ENCODE measurements at places on chromosomes 16 and 17.

- no peak for DNase-seq
Observed at GRCh38 chr17:52357854-52358253, 199.3 kb upstream of the CA10 start.

GRCh38 chr17:82242977-82243647 lies 14.3 kb downstream of the SLC16A3 start:
- DNase-seq, result no peak

DNA sequence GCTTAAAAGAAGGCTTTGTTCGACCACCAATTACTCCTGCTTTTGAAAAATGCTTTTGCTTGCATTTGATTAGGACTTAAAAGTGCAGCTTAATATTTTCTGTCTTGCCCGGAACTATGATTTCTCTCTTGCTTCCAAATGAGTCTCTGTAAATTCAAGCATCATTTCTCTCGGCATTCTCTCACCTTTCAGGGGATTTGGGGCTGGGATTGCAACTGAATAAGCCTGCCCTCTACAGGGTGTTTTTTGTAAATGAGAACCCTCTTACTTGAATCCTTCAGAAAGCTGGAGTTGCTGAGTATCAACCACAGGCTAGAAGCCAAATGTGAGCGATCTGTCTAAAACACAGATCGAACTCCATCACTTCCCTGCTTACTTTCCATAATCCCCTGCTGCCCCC lies 234.6 kb downstream of the TMEM114 start:
- DNase-seq, result no peak

DNA sequence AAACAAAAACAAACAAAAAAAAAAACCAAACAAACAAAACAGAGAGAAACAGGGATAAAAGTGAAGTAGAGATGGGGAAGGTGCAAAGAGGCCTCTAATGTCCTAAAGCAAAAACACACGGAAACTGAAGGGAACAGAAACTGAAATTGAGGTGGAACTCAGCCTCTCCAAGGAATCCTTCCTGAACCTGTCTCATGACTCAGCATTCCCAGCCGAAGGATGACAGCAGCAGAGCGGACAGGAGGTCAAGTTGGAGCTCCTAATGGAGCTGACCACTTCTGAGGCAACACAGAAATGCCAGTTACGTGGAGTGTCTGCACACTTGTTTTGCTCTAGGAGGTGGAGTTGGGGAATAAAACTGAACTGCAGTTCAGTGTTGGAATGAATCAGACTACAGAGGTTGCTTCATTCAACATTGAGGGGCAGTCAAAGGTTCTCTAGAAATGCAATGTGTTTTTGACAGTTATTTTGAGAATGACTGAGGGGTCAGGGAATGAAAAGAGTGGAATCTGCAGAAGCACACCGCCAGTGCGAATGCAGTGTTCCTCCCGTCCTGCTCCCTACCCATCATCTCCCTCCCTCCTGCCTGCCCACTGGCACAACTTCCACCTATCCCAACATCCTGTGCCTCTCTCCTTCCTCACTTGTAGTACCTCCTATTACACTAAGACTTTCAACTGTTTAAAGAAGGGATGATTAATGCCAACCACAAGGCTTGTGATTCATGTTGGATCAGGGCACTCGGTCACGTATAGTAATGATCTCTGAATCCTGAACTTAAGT lies 6.3 kb downstream of the UBE2O start:
- DNase-seq, result no peak

DNA sequence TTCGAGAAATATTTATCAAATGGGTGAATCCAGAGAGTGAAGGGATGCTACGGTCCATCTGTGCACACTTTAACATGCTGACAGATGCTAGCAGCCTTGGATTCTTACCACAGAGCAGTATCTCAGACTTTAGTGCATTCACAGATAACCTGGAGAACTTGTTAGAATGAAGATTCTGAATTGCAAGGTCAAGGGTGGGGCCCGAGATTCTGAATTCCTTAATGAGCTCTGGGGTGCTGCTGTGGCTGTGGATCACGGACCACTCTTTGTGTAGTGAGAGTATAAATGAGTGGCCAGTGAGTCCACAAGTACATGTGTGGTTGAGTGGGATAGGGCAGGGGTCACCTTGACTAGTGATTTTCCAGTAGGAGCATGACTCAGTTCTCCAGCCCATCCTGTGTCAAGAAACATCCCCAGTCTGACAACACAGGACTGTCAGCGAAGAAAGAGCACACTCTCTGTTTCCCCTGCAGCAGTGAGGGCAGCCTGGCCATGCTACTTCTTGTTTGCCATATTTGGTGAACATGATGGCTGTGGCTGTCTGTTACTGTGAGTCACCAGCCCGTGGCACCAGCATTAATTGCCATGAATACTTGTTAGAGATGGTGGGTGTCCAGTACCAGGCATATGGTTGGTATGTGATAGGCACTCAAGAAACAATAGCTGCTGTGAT lies 13.0 kb upstream of the SALL1 start:
- DNase-seq, result no peak

DNA sequence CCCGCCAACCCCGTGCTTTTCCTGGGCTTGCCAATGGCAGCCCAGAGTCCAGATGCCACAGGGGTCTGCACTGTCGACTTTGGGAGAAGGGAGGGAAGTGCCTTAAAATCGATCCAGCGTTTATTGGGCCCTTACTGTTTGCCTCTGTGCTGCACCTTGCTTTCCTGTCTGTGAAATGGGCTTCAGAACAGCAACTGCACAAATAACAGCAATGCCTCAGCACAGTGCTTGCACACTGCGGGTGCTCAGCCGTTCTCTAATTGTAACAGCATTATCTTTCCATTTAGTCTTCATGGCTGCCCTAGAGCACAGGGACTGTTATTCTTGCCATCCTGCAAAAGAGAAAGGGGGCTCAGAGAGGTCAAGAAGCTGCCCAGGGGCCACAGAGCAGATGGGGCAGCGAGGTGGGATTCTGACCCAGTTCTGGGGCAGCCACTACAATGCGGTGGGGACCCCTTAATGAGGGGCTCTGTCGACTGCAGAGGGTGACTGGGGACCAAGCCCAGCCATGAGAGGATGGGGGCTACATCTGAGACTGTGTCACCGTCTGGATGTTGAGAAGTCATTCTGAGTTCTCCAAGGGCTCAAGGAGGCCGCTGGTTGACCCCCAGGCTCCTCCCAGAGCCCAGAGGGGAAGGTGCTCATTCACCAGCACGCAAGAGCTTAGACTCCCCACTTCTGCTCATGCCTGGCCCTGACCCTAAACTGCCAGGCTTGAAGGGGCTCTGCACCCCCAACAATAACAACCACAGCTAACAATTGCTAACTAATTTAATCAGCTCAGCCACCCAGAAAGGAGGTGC lies 9.4 kb upstream of the FOXF1 start:
- no peak for DNase-seq

- DNase-seq, result no peak
Observed at GRCh38 chr17:46035112-46035818, 36.2 kb downstream of the STH start.

- no peak for DNase-seq
Observed at GRCh38 chr16:19843371-19843770, 41.3 kb downstream of the GPRC5B start.

- no peak for DNase-seq
Observed at GRCh38 chr17:39981766-39982375, 1.3 kb downstream of the PSMD3 start.

GRCh38 chr16:71807905-71808592 lies 585 bp downstream of the AP1G1 start:
- no peak for DNase-seq

- DNase-seq, result peak; percentile 71
Observed at GRCh38 chr16:50368410-50369132, at the start of gene BRD7. TSS of gene BRD7 (minus strand) at chr16:50368988. CDS start at chr16:50368774, 214 bp downstream.

DNA sequence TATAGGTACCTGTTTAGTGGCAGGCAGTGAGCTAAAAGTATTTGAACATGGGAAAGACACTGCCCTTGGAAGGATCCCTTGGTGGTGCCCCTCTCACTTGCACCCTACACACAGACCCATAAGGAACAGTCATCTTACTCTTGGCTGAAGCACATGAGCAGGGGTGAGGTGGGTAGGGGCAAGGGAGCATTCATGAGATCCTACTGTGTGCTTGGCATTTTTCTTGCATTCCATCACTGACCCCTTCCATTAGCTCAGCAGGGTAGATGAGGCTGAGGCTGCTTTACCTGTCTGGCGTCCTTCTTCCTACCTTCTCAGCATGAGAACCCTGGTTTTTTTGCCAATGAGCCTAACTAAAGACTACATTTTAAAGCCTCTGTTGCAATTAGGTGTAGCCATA lies 48.3 kb downstream of the CCT6B start:
- DNase-seq, result no peak

DNA sequence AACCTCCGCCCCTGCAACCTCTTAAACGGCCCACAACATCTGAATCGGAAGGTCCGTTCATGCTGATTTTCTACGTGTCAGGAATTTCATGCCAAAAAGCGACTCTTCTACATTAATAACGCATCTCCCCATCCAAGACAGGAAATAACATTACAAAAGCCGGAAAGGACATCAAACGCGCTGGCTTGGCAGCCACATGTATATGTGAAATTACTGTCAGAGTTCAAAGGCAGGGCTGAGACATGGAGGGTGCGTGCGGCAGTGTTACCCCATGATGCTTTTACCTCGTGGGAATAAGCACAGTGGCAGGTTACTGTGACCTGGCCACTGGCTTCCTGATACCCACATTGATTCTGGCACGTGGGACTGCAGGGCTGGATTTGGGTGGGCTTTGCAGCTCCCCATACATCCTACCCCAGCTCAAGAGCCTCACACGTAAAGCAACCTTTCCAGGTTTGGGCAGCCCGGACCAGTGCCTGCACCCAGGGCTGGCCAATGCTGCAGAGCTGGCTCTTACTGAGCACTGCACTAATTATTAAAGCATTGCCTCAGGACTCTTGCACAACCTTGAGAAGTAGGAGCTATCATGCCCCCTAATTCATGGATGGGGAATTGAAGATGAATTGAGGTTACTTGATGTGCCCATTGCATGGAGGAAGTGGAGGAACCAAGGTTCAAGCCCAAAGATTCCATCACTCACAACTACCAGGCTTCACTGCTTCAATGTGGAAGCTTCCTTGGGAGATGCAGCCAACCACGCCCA lies 120.6 kb upstream of the FOXF1 start:
- DNase-seq, result no peak

DNA sequence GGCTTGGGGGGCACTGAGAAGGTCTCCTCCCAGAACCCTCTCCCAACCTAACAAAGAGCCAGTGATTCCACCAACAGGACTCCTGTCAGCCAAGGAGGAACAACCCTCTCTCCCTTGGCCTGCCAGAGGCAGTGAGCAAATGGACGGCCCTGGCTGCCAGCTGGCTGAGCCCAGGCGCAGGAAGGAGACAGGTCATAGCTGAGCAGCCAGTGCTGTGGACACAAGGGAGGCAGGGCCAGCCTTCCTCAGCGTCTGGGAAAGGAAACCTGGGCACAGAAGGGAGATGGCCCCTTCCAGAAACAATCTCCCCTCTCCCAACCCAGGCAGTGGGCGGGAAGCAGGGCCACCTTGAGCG lies 2.1 kb downstream of the MPO start:
- DNase-seq, result no peak

DNA sequence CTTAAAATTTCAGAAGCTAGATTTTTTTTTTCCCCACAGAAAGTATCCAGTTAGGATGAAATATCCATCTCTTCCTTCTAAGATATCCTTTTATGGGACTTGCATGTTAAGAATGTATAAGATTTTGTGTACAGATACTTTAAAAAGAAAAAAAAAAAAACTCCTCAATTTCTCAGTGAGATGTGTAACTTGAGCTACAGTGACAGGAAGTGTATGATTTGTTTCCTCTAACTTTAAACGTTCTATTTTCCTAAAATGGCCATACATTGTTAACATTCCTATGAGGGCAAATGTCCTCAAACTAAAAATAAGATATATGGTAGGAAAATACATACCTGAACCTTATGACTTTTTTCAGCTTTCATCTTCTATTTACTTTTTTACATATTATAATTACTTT lies 8.9 kb downstream of the FBXO47 start:
- no peak for DNase-seq

DNA sequence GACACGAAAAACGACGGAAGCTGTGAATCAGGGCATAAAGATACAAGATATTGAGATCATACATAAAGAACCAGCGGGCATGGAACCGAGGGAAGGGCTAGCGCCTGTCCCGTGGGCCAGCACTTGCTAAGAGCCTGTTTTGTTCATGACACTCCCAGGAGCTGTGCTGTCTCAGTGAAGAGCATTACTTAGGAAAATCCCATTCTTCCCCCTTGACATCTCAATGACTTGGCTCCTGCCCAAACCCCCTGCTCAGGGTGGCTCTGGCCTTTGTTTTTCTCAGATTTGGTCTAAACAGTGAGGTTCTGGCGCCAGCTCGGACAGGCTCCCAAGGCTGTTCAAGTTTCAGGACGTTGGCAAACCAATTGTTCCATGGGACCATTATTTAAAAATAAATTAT lies 79.1 kb upstream of the SEC14L1 start:
- no peak for DNase-seq

DNA sequence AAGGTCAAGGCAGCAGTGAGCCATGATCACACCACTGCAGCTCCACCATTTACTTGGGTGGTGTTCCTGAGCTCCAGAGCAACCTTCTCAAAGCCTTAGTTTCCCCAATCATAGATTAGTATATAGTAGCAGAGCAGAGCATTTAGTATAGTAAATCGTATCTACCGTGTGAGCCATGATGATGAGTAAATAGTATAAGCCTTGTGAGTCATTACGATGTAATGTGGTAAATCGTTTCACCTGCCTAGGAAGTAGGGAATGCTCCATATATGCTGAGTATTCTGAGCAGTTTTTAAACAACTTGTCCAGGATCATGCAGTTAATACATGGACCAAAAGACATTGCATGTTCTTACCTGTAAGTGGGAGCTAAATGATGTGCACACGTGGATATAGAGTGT lies 66.4 kb downstream of the SCNN1B start:
- DNase-seq, result no peak

DNA sequence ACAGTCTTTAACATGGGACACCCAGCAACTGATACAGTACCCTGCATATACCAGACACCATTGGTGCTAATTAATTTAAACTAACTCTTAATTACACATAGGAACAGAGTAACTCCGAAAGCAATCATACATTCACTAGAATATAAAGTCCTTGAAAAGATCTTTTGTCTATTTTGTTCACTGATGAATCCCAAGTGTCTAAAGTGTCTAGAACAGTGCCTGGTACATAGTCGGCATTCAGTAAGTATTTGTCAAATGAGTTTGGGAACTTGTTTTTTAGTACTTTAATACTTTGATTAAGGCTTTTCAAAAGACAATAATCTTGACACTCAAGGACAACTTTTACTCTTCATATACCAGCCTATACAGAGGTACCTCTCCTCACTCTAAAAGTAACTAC lies 13.8 kb downstream of the YWHAE start:
- DNase-seq, result no peak

Measured in stimulated activated CD4-positive, alpha-beta T cell treated with anti-CD3 and anti-CD28 coated beads, TNF-alpha, amount 100 ng/mL, for 1 hour (primary cell).